Stimulated activated CD4-positive, alpha-beta T cell treated with anti-CD3 and anti-CD28 coated beads, Interleukin-1b, Interleukin-23, amount 100 ng/mL, for 48 hours (primary cell): ENCODE measurements at places on chromosomes 3 and 15.
A peak's percentile ranks its signal among the peaks of the same experiment; 100 is the strongest.

GRCh38 chr3:40841570-40842109, 316.9 kb downstream of the ZNF621 start:
- DNase-seq, result no peak

GRCh38 chr3:180804916-180805315, 107.6 kb upstream of the FXR1 start:
- DNase-seq, result no peak

DNA sequence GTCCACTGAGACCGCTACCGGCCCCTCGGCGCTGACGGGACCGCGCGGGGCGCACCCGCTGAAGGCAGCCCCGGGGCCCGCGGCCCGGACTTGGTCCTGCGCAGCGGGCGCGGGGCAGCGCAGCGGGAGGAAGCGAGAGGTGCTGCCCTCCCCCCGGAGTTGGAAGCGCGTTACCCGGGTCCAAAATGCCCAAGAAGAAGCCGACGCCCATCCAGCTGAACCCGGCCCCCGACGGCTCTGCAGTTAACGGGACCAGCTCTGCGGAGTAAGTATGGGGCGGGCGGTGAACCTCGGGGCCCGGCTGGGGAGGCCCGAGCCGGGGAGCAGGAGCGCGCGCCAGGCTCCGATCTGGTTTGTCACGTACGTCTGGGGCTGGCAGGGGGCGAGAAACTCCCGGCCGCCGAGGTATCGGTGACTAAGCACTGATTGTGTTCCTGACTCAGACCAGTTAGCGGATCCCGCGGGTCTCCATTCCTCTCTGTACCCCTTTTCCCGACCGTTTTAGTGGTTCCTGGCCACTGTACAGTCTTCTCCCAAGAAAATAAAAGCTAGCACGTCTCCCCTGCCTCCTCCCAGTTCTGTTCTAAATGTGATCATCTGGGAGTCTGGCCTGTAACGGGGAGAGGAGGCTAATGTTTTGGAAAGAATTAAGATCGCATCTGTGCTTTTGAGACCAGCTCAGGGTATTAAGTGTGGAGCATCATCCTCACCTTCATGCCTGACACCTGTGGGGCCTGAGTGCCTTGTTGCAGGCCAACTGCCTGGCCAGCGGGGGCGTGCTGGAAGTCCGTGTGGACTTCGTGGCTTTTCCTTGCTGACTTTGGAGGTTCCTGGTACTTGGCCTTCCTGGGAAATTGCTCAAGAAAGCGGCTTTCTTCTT, 691 bp downstream of the MAP2K1 start:
- DNase-seq, result peak; percentile 86

- no peak for DNase-seq
Measured at GRCh38 chr3:24047513-24047912, 102.4 kb downstream of the NR1D2 start.

GRCh38 chr15:96870580-96870979, 540.1 kb downstream of the NR2F2 start:
- no peak for DNase-seq

- no peak for DNase-seq
Measured at GRCh38 chr3:170469151-170470062, 50.7 kb downstream of the CLDN11 start.

DNA sequence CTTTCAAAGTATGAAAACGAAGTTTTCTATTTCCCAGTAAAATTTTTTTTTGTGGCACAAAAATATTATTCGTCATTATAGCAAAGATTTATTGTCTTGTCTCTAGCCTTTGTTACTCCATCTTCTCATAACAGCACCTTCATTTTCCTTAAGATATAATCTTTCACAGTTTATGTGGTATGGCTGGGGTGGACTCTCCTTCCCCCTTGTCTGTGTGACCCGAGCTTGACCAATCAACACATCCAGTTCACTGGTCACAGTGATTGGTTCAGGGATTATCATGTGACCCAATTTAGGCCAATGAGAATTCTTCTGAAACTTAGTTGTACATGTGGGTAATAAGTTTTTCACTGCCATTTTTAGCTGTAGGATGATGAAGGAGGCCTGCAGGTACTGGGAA, 71.2 kb upstream of the DCBLD2 start:
- no peak for DNase-seq

- DNase-seq, result peak; percentile 25
Measured at GRCh38 chr15:89203705-89204273, 17.6 kb downstream of the RLBP1 start.

GRCh38 chr3:4506559-4507023, 13.4 kb downstream of the ITPR1 start:
- no peak for DNase-seq

DNA sequence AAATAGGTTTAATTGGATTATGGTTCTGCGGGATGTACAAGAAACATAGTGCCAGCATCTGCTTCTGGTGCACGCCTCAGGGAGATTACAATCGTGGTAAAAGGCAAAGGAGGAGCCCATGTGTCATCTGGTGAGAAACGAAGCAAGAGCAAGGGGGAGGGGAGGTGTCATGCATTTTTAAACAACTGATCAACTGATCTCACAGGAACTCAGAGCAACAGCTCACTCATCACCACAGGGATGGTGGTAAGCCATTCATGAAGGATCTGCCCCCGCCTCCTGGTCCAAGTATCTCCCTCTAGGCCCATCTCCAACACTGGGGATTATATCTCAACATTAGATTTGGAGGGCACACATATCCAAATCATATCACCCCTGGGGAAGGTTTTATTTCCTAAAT, 42.1 kb upstream of the FGF7 start:
- no peak for DNase-seq

- DNase-seq, result no peak
Measured at GRCh38 chr15:66786222-66786621, 84.2 kb downstream of the SMAD6 start.

DNA sequence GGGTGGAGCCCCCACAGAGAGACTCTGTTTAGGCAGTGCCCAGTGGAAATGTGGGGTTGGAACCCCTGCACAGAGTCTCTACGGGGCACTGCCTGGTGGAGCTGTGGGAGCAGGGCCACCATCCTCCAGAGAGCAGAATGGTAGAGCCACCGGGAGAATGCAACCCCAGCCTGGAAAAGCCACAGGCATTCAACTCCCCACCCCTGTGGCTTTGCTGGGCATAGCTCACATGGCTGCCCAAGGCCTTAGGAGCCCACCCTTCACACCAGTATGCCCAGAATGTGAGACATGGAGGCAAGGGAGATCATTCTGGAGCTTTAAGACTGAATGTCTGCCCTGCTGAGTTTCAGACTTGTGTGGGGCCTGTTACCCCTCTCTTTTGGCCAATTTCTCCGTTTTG, 19.0 kb upstream of the CHCHD6 start:
- DNase-seq, result no peak

- DNase-seq, result no peak
Measured at GRCh38 chr15:82043796-82044372, 1.9 kb downstream of the MEX3B start.

DNA sequence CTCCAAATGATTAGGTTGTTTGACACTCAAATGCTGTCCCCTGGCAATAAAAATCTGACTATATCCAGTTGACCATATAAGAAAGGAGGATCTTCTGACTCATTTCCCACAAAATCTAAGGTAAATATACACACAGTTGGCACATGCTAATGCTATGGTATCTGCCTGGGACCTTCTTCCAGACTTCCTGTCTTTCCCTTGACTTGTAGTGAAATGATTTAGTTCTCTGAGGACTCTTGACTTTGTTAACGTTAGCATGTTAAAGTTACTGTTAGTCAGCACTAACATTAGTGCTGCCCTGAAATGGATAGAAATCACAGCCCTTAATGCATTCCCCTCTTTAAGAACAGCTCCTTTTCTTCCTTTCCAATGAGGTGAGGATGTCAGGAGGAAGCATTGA, 124.3 kb upstream of the LSAMP start:
- no peak for DNase-seq

GRCh38 chr3:9036404-9037131, 73.3 kb upstream of the RAD18 start:
- no peak for DNase-seq
